ENCODE measurements at places on chromosomes 11 and 22. TPM values are rescaled to one million over a fixed set of nuclear protein-coding genes. Genes with fewer than 3 reads are reported as not detected.

The IGHMBP2 gene
- 12.8 TPM for total RNA-seq

The MN1 gene
- total RNA-seq, result 0.17 TPM

The YPEL4 gene
- total RNA-seq, result 0.35 TPM

The TRIM48 gene
- not detected for total RNA-seq

The MRGPRD gene
- not detected for total RNA-seq

The CDCA5 gene
- total RNA-seq, result 1.1 TPM

The PDGFD gene
- total RNA-seq, result 4.2 TPM

The NNMT gene
- total RNA-seq, result 2,593 TPM

The CHCHD10 gene
- total RNA-seq, result 0.69 TPM

The ABCC8 gene
- total RNA-seq, result not detected

The CBLIF gene
- not detected for total RNA-seq

The ABCG4 gene
- 0.15 TPM for total RNA-seq

The ZP1 gene
- total RNA-seq, result not detected

The TRIM6 gene
- 10.4 TPM for total RNA-seq

The POLD3 gene
- 7.3 TPM for total RNA-seq

The APOBEC3G gene
- 9.7 TPM for total RNA-seq

The MUC6 gene
- total RNA-seq, result not detected

The PATE2 gene
- not detected for total RNA-seq

The MIAT gene
- 0.50 TPM for total RNA-seq

The LRRC74B gene
- not detected for total RNA-seq

The OR8K5 gene
- not detected for total RNA-seq

The TXNRD2 gene
- 15.0 TPM for total RNA-seq

The MAML2 gene
- 6.1 TPM for total RNA-seq
